ENCODE measurements at places on chromosomes 5 and 9.

GRCh38 chr5:91283899-91284298 lies 99.2 kb downstream of the ARRDC3 start:
- no peak for DNase-seq

DNA sequence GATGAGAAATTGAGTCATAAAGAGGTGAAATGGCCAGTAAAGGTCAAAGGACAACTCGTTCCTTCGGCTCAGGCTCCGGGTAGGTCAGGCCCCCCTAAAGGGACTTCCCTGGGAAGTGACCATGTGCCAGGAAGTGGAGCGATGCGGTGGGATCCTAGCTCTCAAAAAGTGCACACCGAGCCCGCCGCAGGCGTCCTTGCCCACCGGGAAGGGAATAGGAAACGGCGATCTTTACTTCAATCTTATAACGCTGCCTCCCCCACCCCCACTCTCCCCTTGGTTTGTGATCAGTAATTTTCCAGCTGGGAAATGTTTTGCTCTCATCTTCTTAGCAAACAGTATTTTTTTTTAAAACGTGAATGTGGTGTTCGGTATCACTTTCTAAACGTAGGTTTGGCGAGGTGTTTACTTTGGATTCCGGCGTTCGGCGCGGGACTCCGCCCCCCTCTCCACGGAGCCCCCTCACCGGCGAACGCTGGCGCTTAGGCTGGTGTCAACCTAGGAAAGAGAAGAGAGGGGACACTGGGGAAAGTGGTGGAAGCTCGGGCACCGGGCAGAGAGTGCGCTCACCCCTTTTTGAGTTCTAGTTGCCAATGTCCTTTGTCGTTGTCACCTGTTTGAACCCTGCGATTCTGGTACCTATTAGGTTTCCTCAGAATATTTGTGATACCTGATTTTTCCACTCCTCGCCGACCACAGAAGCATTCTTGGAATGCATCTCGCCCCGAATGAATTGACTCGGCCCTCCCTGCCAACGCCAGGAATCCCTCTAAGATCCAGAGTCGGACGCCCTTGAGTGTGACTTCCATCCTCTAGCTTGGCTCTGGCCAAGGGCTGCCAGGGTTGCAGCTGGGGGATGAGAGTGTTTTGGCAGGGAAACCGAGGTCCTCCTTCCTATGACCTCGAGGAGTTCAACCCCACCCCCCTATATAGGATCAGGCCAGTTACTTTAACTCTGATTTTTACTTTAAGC lies 1.8 kb upstream of the KLF4 start:
- no peak for DNase-seq

DNA sequence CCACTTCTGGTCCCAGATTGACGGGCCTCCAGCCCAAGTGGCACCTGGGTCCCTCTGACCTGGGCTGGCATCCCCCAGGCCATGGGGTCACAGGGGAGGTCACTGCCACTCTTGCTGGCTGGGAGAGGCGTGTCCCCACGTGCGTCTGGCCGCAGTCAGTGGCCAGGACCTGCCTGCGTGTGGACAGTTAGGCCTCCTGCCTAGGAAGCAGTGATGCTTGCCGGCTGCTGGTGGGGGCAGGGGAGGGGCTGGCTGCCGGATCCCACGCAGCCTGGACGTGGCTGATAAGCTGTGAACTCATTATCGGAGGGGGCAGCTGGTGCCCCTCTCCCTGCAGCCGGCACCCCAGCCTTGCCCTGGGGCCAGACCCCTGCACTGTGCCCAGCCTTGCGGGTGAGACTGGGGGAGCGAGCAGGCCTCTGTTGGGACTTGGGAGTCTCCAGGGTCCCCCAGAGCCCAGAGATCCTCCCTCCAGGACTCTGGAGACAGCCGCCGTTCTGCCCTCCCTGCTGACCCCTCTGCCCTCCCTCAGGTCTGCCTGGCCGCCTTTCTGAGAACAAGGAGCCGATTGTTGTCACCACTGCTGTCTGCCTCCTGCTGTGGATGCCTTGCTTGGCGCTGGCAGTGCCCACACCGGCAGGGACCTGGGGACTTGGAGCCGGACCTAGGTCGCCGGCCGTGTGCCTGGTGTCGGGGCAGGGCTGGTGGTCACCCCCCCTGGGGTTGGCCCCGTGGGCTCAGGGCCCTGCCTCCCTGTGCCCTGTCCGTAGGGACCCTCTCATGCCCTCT lies 12.3 kb downstream of the RXRA start:
- peak; percentile 92 for DNase-seq

DNA sequence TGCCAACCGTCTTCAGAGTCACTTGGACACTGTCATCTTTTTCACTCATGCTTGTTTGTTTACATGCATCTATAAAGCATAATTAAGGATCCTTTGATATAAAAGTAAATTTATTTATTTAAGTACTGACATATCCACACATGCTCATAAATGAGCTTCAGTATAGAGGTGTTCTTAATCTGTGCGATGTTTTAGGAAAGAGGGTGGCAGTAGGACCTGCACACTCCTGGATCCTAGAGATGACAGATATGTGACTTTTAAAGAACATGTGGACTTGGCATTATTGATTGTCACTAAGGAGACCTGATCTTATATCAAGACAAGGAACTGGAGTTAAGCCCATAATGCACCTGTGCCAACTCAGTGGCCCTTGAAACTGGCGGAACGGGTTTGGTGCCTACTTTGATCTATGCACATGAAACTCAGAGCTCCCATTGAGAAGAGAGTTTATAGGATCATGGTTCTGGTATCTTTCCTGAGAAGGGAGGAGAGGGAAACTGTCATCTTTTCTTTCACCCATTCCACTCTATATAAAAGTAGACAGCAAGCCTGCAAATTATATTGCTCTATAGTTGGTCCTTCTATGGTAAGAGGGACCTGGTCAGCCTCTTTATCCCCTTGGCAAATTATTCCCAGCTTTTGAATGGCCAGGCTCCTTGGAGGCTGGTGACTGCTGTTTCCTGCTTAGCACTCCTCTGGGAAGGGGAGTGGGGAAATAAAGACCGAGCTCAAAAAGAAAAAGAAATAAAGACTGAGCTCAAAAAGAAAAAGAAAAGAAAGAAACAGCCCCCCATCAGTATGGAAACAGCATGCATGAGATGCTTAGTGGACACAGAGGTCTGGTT lies 57.8 kb upstream of the LIFR start:
- no peak for DNase-seq

DNA sequence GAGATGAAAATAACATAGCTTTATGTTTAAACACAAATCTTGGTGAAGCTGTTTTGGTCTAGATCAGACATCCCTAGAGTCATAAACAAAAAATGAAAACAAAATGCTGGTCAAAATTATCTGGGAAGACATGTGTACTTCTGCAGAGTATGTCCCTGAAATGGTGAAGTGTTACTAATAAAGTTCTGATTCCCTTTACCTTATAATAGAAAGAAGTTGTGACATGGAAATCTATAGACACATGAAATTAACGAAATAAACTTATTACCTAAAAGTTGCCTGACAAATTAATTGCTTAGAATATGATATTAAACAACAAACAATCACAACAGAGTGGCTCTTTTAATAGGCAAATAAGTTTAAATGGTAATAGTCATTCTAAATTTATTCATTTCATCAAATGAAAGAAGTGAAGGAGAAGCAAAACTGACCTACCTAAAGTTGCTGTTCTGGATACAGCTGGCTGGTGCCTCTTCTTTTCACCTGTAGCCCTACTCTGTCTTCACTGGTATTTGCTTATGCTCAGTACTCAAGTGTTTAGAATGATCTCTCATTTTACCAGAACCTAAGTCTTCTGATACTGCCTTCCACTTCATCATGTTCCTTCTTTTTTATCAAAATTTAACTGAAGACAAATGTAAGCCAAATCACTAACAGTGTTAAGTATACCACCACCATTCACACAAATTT lies 38.8 kb downstream of the FNIP1 start:
- no peak for DNase-seq

GRCh38 chr5:142131394-142131793 lies 22.8 kb downstream of the NDFIP1 start:
- no peak for DNase-seq

DNA sequence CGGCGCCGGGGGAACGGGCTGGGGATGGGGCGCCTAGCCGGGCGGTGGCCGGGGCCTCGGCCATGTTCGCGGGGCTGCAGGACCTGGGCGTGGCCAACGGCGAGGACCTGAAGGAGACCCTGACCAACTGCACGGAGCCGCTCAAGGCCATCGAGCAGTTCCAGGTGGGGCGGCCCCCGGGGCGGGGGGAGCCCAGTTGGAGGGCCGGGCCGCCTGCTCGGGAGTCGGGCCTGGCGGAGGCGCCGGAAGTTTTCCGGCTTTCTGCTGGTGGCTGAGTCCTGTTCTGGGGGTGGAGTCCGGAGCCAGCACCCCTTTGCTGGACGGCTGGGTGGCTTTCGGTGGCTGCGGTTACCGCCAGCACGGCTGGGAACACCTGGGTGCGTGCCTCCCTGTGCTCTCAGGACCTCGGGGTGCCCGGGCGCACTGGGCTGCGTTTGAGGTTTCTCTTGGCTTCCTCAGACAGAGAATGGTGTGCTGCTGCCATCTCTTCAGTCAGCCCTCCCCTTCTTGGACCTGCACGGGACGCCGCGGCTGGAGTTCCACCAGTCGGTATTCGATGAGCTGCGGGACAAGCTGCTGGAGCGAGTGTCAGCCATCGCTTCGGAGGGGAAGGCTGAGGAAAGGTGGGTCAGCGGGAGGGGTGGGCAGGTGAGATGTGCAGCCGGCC lies 454 bp downstream of the NELFB start:
- DNase-seq: no peak

- no peak for DNase-seq
Observed at GRCh38 chr5:143527808-143528207, 124.3 kb upstream of the NR3C1 start.

- DNase-seq: no peak
Observed at GRCh38 chr5:150195736-150196485, 6.0 kb downstream of the SLC6A7 start.

GRCh38 chr5:137269946-137270345 lies 229.2 kb downstream of the SPOCK1 start:
- DNase-seq: no peak

DNA sequence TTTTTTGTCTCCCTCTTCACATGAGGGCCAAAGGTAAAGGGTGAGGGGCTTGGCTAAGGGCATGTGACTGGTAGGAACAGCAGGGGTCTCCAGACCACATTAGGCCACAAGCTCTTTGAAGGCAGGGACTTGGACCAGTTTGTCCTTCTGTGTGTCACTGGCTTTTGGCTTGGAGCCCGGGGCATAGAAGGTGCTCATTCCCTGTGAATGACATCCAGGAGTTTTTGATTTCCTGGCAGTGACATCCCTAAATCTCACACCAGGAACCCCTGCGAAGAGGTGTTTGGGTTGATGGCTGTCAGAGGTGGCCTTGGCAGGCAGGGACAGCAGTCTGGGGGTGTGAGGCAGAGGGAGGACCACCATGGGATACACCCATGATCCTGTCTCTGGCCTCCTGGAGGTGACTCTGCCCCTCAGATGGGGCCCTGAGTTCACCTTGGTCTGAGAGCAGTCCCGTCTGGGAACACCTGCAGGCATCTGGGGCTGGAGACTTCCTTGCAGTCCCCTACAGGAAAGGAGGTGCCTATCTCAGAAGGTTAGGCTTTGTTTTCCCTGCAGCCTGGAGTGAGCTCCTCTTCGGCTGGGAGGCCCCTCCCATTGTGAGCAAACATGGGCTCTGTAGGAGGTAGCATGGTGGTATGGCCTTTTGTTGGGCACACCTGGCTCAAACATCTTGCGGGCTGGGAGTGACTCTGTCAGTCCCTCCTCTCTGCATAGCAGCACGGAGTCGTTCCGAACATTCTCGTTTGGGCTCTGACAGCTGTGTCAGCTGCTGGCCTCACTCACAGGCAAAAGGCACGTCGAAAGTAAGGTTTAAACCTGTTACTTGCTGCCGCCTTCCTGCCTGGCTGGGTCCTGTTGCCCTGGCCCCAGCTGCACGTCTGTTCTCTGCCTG lies 38.6 kb upstream of the PITX1 start:
- DNase-seq: no peak

DNA sequence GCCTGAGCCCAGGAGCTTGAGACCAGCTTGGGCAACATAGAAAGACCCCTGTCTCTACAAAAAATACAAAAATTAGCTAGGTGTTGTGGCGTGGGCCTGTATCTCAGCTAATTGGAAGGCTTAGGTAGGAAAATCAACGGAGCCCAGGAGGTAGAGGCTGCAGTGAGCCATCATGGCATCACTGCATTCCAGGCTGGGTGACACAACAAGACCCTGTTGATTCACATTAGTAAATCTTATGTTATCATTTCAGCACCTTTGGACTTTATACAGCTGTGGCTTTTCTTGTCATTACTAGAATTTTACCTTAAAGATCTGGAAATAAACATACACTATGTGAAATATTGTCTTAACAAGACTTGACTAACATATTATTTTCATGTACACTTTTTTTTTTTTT lies 185.0 kb downstream of the ZNF608 start:
- DNase-seq: no peak

DNA sequence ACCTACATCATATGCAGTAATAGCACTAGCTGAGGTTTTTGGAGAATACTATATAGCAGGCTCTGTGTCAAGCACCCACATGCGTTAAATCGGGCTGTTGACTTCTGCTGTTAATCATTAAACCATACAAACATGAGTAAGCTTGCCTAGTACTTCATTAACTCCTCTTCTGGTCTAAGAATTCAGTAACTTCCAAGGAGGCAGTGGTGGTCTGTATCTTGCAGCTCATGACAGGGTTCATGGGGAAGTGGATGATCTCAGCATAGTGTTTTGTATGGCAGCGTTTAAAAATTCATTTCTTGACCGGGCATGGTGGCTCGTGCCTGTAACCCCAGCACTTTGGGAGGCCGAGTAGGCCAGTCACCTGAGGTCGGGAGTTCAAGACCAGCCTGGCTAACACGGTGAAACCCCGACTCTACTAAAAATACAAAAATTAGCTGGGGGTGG lies at the start of gene HAVCR1:
HAVCR1 (minus strand) TSS at position 24 of the 447 bp plus-strand sequence. CDS start 1,173 bp downstream, outside the sequence.
- no peak for DNase-seq

DNA sequence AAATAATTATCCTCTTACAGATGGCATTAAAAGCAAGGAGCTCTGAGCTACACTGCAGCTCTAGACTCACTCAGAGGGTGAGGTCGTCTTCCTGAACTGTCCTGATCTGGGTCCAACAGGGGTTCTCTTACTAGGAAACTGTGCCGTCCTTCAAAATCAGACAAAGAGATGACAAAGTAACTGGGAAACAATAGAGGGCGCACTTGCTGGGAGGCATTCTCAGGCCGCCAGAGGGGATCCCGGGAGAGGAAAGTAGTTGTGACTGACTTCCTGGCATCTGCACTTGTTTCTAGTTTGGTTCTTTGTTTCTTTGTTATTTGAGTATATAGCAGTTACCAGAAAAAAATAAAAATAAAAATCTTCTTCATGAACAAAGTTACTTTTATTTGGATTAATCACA lies 142.9 kb upstream of the MSX2 start:
- DNase-seq: peak; percentile 28

DNA sequence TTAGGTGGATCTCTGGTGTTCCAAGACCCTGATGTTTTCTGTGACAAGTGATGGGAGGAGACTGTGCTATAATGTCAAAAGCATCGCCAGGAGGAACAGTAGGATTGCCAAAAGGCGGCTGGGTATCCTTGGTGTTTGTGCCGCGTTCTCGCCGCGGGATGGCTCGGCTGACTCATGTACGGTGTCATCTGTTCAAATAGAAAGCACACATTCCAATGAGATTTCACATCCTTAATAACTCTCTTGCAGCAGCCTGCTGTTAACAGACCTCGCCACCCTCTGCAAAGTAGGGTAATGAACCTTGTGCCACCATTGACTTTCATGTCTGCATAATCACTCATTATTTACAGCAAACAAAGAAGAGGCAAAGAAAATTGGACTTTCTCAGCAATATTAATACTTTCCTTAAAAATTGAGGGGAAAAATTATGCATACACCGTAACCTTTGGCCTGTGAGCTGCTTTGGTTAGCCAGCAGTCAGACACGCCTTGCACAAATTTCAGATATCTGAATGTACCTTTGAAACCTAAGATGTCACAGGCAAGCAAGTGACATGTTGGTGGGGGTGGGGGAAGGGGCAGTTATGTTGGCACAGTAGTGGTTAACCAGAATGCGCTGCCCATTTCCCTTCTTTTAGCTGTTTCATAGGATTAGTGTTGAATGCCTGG lies 289.4 kb downstream of the EFNA5 start:
- DNase-seq: no peak

Measured in K562 (cell line).